ENCODE measurements at places on chromosomes 5 and 9.

GRCh38 chr5:112186401-112186990 is 232.6 kb downstream of the EPB41L4A start:
- peak; percentile 24 for DNase-seq

- DNase-seq: no peak
Measured at GRCh38 chr9:100396769-100397168, 30.2 kb upstream of the MSANTD3 start.

GRCh38 chr5:56938858-56939257 is 13.1 kb downstream of the MIER3 start:
- DNase-seq: no peak

DNA sequence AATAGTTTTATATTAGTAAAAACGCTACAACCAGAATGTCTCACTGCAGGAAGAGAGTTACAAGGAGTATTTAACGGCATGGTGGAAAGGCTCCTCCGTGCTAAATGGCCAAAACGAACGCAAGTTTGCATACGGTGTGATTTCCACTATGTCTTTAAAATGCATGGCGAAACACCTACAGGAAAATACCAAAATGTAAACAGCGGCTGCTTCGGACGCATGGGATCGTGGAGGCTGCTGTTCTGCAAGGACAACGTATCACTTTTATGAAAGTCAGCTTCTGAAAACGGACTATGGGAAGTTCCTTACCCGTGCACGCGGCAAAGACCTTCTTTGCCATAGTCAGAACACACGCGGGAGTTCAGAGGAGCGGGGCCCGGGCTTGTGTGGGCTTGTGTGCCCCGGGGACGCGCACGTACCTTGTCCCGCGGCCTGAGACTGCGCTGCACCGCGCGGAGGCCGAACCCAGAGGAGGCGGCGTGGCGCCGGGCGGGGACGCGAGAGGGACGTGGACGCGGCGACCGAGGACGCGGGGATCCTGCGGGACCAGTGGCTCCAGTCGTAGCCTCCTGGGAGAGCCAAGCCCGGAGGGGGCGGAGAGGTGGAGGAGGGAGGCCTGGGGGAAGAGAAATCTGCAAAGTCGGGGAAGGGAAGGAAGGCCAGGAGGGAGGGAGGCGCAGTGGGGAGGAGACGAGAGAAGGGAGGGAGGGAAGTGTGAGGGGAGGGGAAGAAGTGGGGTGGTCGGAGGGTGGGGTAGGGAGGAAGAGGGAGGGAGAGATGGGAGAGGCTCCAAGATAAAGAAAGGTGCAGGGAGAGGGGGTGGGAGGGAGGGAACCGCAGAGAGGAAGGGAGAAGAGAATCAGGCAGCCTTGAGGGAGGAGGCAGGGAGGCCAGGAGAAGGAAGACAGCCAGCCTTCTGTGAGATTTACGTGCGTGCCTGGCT is at the start of gene CMBL:
CMBL (minus strand) TSS at position 697 of the 943 bp plus-strand sequence. CDS start 17,140 bp downstream, outside the sequence.
- no peak for DNase-seq

DNA sequence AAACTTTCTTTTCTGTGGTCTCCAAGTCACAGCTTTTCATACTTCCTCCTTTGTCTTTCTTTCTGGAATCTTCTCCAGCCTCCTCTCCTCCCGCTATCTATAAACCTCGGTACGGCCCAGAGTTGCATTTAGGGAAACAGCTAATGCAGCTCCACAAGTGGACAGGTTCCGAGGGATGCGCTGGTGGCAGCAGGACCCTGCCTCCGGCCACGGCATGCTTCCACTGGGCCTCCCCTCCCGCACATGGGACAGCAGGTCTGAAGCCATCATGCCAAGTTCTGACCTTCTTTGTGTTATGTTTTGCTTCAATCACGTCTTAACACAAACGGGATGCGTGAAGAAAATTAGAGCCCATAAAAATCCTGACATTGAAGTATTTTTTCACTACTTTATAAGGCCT is 136.9 kb downstream of the IRX2 start:
- DNase-seq: no peak

GRCh38 chr9:127277099-127277498 is 12.5 kb downstream of the GARNL3 start:
- DNase-seq: no peak

- no peak for DNase-seq
Measured at GRCh38 chr5:142838845-142839244, 68.7 kb downstream of the ARHGAP26 start.

DNA sequence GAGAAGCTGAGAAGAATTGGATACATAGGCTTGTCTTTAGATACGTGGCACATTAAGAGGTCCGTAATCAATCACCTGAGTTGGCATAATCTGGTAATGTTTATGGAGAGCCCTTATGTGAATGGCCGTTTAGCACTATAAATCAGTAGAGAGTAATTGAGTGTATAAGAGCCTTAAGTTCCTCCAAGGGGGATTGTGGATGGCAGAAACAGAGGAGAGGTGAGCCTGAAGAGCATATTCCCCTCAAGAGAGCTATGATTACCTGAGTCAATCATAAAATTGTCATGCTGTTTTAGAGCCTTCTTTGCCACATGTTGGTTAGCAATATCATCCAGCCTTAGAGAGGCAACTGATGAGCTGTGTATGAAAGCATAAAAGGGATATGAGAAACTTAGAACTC is 58.8 kb downstream of the FOCAD start:
- peak; percentile 17 for DNase-seq

DNA sequence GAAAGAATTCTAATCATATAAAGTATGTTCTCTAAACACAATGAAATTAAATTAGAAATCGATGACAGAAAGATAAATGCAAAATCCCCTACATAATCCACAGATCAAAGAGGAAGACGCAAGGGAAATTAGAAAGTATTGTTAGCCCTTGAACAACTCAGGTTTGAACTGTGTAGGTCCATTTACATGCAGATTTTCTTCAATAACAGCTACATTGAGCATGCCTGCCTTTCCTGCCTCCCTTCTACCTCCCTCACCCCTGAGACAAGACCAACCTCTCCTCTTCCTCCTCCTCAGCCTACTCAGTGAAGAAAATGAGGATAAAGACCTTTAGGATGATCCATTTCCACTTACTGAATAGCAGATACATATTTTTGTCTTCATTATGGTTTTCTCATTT is 75.2 kb downstream of the PLPP1 start:
- no peak for DNase-seq

GRCh38 chr5:116727248-116727647 is 152.6 kb upstream of the SEMA6A start:
- DNase-seq: no peak
